Fibroblast of lung (primary cell): ENCODE measurements at places on chromosomes 13 and 19. TPM values are rescaled to one million over a fixed set of nuclear protein-coding genes. Genes with fewer than 3 reads are reported as not detected.

Gene TEX29
- 0.66 and 1.5 TPM in 2 replicates for polyA plus RNA-seq

Gene C19orf73
- polyA plus RNA-seq = 0.27 and 0.30 TPM in 2 replicates

Gene SDHAF1
- polyA plus RNA-seq = 5.6 and 6.4 TPM in 2 replicates

Gene PLEKHG2
- 10.1 and 13.1 TPM in 2 replicates for polyA plus RNA-seq

Gene LYL1
- polyA plus RNA-seq = 0.26 and 0.30 TPM in 2 replicates

Gene KIR2DL3
- polyA plus RNA-seq = not detected in 2 replicates

Gene GPC5
- polyA plus RNA-seq = not detected in 2 replicates

Gene ZNF555
- polyA plus RNA-seq = 3.8 and 5.0 TPM in 2 replicates

Gene CGB1
- not detected in 2 replicates for polyA plus RNA-seq

Gene IZUMO2
- not detected in 2 replicates for polyA plus RNA-seq

Gene HCST
- polyA plus RNA-seq = 0.14 and 0.16 TPM in 2 replicates

Gene MCF2L
- polyA plus RNA-seq = 0.06 and 0.18 TPM in 2 replicates

Gene DIRAS1
- polyA plus RNA-seq = 5.2 and 7.3 TPM in 2 replicates

Gene ZNF582
- 2.9 and 3.0 TPM in 2 replicates for polyA plus RNA-seq

Gene PLPPR2
- 17.6 and 21.2 TPM in 2 replicates for polyA plus RNA-seq

Gene KIR2DL1
- not detected in 2 replicates for polyA plus RNA-seq

Gene B3GNT3
- not detected in 2 replicates for polyA plus RNA-seq

Gene CEACAM4
- polyA plus RNA-seq = not detected in 2 replicates

Gene ZNF525
- polyA plus RNA-seq = 1.8 and 4.8 TPM in 2 replicates

Gene COX6B2
- polyA plus RNA-seq = 0.03 and 0.14 TPM in 2 replicates

Gene SHISA7
- polyA plus RNA-seq = not detected in 2 replicates
